ENCODE measurements at places on chromosomes 7 and 10.

DNA sequence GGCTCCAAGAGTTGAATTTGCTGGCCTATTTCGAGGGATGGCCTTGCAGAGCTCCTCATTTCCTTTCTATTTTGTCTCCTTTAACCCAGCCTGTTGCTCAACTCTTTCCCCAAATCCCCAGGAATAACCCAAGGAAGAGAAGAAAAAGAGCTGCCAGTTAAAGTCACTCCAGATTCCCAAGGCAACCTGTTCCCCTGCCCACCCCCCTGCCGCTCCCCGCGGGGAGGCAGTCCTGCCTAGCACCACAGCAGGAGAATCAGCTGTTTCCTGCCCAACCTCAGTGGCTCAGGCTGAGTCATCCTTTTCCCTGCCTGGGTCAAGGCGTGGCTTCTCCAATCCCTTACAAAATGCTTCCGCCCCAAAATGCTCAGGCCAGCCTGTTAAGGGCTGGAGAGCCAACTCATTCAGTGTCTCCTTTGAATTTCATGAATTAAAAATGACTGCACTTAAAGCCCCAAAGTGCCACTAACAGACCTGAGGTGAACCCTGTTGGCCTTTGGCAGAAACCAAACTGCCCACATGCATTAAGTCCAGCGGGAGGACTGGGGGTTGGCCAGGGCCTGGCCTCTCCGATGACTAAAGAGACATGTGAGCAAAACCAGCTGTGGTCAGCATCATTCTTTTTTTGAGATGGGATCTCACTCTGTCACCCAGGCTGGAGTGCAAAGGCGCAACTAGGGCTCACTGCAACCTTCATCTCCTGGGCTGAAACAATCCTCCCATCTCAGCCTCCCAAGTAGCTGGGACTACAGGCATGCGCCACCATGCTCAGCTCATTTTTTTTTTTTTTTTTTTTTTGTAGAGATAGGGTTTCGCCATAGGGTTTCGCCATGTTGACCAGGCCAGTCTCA is 83.2 kb upstream of the KIF5B start:
- peak; percentile 90 for DNase-seq

DNA sequence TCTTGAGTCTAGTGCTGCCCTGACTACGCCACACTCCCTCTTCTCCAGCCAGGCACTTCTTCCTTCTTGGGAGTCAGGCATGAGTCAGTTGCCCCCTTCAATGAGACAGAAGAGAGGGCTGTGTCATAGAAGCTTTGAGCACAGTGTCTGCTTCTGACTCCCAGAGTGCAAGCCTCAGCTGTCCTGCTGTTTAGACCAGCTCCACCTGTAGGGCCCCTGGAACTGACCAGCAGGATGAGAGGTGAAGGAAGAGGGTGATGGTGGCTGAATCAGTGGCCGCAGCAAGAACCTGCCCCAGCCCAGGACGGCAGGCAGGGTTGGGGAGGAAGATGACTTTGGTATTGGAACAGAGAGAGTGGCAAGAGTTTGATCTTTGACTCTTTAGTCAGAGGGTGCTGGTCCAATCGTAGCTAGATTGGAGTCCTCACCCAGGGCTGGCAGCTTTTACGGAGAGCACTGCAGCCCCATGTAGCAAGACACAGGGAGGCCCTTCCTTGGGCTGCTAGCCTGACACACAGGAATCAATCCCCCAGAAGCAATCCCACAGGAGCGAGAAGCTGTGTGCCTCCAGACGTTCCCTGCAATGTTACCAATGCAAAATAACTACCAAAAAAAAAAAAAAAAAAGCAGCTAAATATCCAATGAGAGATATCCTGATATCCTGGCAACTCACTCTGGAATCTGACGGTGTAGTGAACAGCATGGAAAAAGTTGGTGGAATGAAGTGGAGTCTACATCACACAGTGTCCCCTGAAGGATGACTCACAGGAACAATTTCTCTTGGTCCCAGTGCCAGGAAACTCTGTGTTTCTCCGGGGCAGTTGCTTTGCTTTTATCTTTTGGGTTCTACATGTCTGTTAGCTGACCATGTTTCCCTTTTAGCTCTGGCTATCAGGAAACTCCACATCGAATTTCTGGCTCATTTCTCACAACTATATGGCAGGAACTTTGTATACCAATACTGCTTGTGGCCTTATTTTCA is 6.9 kb downstream of the C10orf62 start:
- DNase-seq: no peak

DNA sequence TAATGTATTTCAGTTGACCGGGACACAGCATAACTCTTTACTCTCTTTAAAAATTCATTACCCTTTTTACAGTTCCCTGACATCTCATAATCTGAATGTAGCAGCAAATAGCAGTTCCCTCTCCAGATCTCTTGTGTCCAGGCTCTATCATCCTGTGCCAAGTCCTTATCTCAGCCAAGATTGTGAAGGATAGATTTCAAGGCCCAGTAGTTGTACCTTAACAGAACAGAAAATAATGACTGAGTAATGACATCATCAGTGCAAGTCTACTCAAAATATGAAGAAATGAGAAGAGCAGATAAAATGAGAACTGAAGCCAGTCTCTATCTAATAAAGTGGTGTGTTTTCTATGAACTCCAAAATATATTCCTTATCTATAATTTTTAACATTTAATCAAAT is 92.6 kb downstream of the TFEC start:
- no peak for DNase-seq

DNA sequence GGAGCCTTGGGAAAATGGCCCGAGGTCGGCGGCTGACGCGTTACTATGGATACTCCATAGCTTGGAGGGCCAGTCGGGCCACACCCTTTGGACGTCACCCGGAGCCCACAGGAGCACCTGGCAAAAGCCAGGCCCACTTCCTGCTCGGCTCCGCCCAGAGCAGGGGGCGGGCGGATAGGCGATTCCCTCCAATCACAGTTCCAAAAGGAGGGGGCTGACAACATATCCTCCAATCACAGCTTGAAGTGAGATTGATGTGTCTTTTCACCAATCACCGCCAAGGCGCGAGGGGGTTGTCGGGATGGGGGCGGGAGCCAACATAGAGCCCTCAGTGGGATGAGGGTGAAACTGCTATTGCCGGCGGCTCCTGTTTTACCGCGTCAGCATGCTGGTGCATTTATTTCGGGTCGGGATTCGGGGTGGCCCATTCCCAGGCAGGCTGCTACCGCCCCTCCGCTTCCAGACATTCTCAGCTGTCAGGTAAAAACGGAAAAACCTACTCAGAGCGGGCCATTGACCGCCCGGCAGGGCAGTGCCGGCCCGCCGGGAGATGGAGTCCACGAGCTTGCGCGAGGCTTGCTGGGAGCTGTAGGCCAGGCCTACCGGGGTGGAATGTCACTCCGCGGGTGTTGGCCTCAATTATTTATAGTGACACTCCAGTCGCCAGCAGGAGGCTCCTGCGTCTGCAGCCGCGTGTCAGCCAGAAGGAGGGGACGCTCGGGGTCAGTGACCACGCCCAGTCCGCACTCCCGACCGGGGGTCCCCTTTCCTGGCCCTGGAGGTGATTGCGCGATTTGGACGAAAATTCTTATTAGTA is at the start of gene ABCB8:
ABCB8 (plus strand) TSS at position 320 of the 817 bp plus-strand sequence; CDS start at position 386, 66 bp downstream.
- peak; percentile 98 for DNase-seq

- no peak for DNase-seq
Observed at GRCh38 chr7:132943645-132944044, 138.2 kb downstream of the CHCHD3 start.

GRCh38 chr7:67306331-67306730 is 309.7 kb downstream of the TYW1 start:
- DNase-seq: no peak

DNA sequence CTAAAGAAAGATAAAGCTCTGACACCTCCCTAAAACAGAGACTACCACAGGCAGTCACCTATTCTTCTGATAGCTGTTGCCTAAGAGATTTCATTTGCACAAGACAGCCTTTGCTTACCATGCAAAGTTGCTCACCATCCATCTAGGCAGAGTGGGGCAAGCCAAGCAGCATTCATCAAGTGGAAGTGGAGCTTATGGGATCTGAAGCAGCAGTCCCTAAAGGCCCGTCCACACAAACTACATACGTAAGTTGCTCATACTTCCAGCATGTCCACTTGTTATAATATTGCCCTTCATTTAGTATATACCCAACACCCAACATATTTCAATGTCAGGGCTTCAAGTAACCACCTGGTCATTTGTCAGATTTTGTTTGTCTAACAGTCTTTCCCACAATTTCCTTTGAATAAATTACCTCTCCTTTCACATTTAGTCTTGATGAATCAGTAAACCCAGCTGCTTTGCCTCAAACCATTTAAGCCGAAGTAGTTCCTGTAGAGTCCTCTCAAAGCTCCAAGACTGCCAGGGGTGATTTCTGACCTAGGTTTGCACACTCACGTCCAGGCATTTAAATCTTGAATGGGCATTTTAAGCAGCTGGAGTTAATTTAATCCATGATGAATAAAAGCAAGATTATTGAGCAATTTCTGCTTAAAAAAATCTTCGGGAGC is 67.9 kb downstream of the ATAD1 start:
- no peak for DNase-seq

DNA sequence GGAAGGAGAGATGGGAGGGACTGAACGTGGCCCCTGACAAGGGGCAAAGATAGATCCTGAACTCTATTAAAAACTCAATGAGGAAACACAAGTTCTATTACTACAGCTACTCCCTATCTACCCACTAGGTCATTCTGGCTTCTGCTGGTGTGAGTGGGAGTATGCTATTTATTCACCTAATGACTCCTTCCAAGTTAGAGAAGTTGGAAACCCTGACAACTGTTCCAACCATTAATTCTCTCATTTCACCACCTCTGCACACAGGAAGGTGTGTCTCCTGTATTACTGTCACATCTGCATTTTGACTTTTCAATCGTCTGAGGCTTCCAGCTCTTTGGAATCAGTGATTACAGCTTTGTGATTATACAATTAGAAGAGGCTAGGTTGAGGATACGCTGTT is 169.4 kb upstream of the ADO start:
- DNase-seq: peak; percentile 31

GRCh38 chr10:6120691-6121090 is 31.9 kb downstream of the RBM17 start:
- no peak for DNase-seq

GRCh38 chr7:2566890-2567678 is 8.3 kb downstream of the IQCE start:
- no peak for DNase-seq

DNA sequence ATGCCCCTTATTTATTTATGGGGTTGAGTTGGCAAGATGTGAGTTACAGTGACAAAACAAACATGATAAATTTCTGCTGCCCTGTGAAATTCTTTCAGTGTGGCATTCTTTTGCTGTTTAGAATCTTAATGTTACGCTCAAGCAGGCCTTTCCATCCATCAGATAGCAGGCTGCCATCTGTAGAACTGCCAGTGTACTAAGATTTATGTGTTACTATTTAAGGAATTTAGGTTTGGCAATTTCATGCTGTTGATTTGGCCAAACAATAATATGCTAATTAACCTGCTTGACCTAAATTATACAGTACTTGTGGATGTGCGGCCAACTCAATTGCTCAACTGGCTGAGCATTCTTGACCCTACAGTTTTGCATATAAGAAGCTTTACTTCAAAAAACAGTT is 477.7 kb upstream of the TPK1 start:
- DNase-seq: no peak

GRCh38 chr7:2577914-2578680 is 19.3 kb downstream of the IQCE start:
- no peak for DNase-seq

DNA sequence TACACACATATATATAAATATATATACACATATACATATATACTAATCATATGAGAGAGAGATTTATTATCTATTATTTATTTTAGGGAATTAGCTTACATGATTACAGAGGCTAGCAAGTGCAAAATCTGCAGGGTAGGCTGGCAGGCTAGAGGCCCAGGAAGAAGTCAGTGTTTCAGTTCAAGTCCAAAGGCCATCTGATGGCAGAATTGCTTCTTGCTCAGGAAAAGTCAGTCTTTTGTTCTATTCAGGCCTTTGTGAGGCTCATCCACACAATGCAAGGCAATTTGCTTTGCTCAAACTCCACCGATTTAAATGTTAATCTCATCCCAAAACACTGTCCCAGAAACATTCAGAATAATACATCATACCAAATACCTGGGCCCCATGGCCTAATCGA is 2.6 kb upstream of the C10orf120 start:
- DNase-seq: no peak

GRCh38 chr7:1523844-1524243 is 6.7 kb upstream of the MAFK start:
- no peak for DNase-seq

DNA sequence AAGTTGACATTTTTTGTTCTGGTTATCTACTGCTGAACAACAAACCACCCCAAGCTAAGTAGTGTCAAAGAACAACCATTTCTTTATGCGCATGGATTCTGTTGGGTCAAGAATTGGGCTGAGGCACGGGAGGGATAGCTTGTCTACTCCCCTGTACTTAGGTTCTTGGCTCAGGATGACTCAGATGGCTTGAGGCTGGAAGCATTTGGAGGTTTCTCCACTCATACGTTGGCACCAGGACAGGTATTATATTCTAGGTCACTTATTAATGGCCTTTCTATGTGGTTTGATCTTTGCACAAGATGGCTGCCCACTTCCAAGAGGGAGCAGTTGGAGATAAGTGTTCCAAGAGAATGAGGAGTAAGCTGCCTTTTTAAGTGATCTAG is 11.8 kb upstream of the TFAM start:
- DNase-seq: no peak

DNA sequence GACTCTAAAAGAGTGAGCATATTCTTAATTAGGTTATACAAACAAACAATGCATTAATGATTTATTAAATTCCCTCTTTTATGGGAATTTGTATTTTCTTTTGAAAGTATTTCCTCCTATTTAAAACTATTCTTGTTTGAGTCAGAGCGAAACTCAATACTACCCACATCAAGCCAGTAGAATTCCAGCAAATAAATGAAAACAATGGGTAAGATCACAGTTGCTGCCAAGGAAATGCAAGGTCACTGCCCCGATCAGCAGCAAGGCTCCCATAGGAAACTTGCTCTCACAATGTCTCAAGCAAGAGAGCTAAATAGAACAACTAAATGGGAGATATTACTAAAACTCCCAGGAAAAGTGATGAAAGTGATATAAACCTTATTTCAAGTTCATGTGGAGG is 206.3 kb downstream of the THSD7A start:
- no peak for DNase-seq

DNA sequence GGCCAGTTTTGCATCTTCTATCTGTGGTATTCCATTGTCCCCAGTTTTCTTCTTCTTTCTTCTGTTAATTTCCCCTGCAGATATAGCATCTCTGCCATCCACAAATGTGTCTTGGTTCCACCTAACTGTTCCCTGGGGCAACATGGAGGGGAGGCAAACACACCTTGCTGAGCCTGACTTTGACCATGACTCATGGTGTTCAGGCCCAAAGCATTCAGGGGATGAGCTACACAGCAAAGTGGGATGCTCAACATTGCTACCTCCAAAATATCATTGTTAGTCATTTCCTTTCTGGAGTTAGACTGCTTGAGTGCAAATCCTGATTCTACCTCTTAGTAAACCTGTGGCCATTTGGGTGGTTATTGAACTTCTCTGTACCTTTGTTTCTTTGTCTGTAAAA is 542.7 kb downstream of the LRMDA start:
- DNase-seq: no peak

DNA sequence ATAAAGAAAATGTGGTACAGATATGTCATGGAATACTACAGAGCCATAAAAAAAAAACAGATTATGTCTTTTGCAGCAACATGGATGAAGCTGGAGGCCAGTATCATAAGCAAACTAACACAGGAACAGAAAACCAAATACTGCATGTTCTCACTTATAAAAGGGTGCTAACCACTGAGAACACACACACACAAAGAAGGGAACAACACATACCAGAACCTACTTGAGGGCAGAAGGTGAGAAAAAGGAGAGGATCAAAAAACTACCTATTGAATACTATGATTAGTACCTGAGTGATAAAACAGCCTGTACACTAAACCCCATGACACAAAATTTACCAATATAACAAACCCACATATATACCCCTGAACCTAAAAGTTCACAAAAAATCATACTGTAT is 144.6 kb downstream of the TPK1 start:
- DNase-seq: no peak

Measured in CD14-positive monocyte (primary cell).